ENCODE measurements at places on chromosomes 4 and X.

- no peak for DNase-seq
These were observed 420.3 kb upstream of the BOD1L1 start for GRCh38 chr4:14047840-14048239.

DNA sequence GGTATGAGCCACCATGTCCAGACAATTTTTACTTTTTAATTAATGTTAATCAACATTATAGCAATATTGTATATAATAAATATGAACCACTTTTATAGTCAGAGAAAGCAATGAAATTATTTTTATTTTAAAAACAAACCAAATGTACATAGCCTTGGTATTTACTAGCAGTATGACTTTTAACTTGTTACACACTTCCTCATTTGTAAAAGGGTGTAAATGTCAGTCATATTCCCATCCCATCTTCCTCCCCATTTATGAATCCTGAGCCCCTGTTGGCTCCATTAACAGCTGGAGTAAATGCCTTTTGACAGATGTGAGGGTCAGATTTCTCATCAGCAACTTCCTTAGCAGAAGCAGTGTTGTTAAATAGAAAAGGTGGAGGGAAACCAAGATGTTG lies 179.6 kb upstream of the SPRY1 start:
- no peak for DNase-seq

DNA sequence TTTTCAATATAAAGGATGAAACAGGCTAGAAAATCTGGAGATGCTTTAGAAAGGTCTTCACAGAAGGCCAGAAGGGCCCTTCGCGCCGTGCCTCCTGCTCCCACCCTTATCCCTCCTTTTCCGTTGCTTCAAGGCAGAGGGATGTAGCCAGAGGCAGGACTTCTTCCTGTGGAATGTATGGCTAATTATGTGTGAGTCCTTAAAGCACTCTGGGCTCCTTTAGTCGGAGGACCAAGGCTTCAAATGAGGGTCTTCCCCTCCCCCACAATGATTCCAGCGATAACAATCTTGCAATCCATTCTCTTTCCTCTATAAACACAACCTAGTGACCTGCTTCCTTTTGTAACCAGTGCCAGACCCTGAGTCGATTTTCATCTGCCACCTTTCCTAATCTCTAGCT lies 103.5 kb downstream of the GPC3 start:
- DNase-seq = no peak

DNA sequence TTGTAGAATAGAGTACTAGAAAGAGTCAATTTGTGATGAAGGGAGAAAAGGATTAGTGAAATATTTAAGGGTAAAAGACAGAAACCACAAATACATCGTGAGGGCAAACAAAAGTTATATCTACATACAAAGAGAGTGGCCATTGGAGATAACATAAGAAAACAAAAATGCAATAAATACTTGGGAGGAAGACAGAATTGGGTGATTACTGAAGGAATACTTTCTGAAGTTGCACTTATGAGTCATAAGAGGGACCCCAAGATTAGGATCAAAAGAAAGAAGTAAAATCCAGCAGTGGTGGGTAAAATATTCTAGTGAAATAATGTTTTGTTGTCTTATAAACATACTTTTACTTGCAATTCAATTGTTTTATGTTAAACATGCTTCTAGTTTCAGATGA lies 53.7 kb downstream of the GLRA3 start:
- DNase-seq = no peak

GRCh38 chrX:101691835-101692234 lies 32.2 kb upstream of the ARMCX2 start:
- DNase-seq = no peak

All from activated gamma-delta T cell treated with Interleukin-2 at 50 U/mL for 16 hours (primary cell).